ENCODE measurements at places on chromosomes 6 and 20.
A peak's percentile ranks its signal among the peaks of the same experiment; 100 is the strongest.

DNA sequence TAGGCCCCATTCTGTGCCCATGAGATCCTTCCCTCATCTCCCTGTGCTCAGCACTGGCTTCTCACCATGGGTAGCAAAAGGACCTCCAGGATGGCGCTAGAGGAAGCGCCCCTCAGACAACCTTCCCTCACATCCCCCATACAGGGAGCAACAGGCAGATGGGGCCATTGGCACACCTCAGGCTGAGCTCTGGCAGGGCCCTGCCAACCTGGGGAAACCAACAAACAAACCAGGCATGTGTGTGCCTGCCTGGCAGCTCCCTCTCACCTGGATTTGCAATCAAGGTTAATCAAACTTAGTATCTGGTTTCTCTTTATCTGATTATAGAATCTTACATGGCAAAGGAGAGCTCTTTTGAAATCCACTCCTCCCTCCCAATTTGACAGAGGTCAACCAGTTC is 134.9 kb downstream of the SLC23A2 start:
- DNase-seq: no peak

- DNase-seq: peak; percentile 27
Measured at GRCh38 chr6:161373905-161374451, 100.1 kb upstream of the AGPAT4 start.

DNA sequence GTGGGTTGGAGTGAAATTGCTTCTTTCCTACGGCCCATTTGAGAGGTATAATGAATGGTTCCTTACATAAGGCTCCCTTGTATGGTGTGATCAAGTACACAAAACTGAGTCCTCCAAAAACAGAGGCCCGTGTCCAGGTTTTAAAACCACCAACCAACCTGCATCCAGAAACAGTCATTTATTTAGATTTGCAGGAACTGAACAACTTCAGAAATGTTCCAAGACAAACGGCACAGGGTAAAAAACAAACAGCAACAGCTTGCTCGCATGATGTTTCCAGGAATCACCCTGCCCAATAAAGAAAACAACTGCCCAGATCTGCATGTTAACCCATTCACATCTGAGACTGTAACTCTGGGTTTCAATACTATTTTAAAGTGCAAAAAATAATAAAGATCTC is 40.2 kb upstream of the TRAM2 start:
- DNase-seq: no peak

- no peak for DNase-seq
Measured at GRCh38 chr6:7317538-7317937, 4.5 kb upstream of the SSR1 start.

- DNase-seq: no peak
Measured at GRCh38 chr20:23340524-23340923, 10.1 kb upstream of the NXT1 start.

GRCh38 chr6:100595456-100595855 is 130.7 kb upstream of the SIM1 start:
- no peak for DNase-seq

DNA sequence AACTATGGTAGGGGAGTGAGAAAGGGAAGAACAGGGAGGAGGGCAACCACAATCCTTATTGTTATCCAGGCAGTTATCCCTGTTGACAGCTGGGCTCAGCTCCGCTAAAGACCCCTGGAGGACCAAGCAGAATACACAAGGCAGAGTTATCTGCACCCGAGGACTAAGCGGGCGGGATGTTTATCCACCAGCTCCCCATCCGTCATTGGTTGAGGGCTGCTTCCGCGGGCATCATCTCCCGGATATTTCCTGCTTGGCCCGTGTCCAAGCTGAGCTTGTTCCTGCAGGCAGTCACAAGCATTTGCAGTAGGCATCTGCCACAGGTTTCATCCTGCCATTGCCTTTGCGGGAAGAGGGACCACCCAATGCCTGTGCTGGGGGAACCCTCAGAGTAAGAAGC is 102.1 kb downstream of the DLGAP4 start:
- no peak for DNase-seq

- no peak for DNase-seq
Measured at GRCh38 chr20:56566621-56567020, 33.6 kb downstream of the FAM209B start.

DNA sequence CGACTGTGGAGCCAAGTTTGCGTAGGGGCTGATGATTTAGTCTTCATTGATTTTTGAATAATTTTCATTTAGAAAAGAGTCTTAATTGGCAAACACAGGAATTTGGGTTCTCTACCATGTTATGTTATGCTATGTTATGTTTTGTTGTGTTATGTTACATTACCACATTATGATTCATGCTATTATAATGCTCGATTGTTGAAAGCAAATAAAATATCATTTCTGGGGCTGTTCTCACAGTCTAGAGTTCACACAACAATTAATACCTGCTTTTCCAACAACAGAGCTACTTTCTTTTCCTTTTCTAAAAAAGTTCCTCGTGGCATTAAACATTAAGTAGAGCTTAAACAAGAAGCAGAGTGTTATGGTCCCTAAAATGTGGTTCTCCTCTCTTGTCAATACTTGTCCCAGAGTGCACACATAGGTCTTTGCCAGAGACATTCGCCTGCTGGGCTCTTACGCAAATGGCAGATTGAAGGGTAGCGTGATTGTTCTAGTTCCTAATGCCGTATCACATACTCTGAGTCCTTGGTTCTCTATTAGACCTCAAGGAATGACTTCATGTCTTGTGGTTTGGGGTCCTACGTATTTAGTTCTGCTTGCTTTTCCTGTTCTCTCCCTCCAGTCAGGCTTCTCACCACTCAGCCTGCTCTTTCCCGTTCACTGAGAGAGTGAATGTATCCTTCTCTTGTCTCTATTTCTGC is 370.3 kb downstream of the CD109 start:
- DNase-seq: no peak

DNA sequence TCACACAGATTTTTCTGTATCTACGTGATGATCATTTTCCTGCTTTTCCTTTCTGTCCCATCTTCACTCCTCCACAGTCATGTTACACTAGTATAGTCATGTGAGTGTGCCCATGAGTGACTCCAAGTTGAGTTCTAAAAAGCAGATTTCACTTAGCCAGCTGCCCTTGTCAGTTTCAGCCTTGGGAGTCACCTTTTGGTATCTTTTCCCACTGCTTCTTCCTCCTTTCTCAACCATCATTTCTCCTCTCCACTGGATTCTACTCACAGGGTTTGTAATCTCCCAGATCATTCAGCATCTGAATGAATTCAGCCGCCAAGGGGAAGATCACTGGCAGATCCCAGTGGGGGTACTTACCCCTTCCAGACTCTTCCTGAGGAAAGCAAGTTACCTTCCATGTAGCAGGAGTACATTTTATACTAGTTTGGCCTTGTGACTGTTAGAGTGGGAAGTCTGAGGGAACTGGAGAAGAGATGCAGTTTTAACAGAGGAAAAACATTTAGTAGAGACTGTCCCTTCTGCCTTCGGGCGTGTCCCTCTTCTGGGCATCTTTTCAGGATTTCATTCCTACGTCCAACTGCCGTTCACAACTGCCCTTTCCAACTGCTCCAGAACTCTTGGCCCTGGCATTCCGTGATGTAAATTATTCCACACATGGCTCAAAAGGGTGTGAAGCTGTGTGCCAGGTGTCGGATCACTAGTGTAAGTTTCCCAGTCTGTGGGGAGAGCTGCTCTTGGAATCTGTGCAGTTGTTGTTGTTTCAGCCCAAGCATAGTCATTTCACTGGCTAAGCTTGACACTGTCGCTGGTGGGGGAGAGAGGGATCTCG is 38.9 kb downstream of the BICRAL start:
- no peak for DNase-seq

Measured in stimulated activated CD8-positive, alpha-beta memory T cell treated with anti-CD3 and anti-CD28 coated beads, Interleukin-7, amount 100 ng/mL, for 4 hours (primary cell).